ENCODE measurements at places on chromosomes 11 and 22. TPM values are rescaled to one million over a fixed set of nuclear protein-coding genes. Genes with fewer than 3 reads are reported as not detected.

The KDM4E gene
- total RNA-seq: not detected

The FLRT1 gene
- not detected for total RNA-seq

The PKDREJ gene
- not detected for total RNA-seq

DNA sequence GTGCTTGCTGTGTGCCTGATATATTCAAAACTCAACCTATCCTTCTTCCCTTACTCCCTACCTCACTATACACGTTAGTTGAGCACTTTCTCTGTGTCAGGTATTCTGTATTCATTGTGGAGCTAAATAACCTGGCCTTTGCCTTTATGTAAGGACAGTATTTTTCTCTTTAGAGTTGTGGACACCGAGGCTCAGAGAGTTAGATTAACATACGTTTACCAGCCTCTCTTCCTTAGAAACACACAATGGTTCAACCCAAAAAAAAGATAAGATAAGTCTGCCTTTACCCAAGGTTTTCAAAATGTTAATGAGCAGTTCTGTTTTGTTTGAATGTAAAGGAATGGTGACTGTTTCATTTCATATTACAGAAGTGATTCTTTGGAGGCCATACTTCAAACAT is 45.0 kb downstream of the CBL start:
- no peak for DNase-seq
- no peak overlapping the region for H3K27ac ChIP-seq

DNA sequence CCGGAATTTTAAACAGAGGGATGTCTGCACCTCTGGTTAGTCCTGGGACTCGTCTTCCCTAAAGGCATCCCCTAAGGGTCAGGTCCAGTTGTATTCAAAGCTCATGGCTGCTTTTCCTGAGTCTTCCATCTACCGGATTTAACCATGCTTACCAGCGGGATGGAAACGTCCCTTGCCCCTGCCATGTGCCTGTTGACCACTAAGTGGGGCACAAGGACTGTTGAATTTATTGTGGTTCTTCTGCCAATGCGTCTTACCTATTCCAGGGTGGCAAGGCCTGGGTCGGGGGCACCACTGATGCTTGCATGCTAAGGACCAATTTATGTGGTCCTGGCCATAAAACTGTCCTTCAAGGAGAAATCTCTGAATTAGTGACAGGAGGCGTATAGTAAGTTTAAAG is 25.6 kb downstream of the ANKRD42 start:
- DNase-seq: no peak
- H3K4me1 ChIP-seq: no peaks in the 10 kb centered on the region
- H3K27me3 ChIP-seq: no peaks in the 10 kb centered on the region

- H3K27ac ChIP-seq: no peak overlapping the region
- no peaks in the 10 kb centered on the region for H3K27me3 ChIP-seq
- DNase-seq: no peak
- H3K4me1 ChIP-seq: 0 out of 2 replicates have a peak, but pooled peaks cover 5% of the 10 kb centered on the region
- H3K36me3 ChIP-seq: no peaks in the 10 kb centered on the region
Observed at GRCh38 chr22:17060126-17060525, 24.7 kb upstream of the IL17RA start.

GRCh38 chr11:45444796-45445195 is 158.7 kb upstream of the SYT13 start:
- peaks cover 12% of the 10 kb centered on the region for H3K27me3 ChIP-seq
- H3K4me3 ChIP-seq: no peak overlapping the region
- no peak for DNase-seq
- no peak overlapping the region for H3K27ac ChIP-seq
- no peaks in the 10 kb centered on the region for H3K36me3 ChIP-seq
